ENCODE measurements at places on chromosomes 11 and 22. TPM values are rescaled to one million over a fixed set of nuclear protein-coding genes. Genes with fewer than 3 reads are reported as not detected.

OR8D1 gene
- total RNA-seq: not detected

NPAS4 gene
- not detected for total RNA-seq

CCDC89 gene
- 0.49 TPM for total RNA-seq

USH1C gene
- total RNA-seq: 0.75 TPM

LMNTD2 gene
- 2.4 TPM for total RNA-seq

KLHL35 gene
- total RNA-seq: 1.1 TPM

VPREB1 gene
- total RNA-seq: not detected

TPBGL gene
- 0.22 TPM for total RNA-seq

SHANK2 gene
- total RNA-seq: 0.98 TPM

GAL3ST1 gene
- 0.66 TPM for total RNA-seq

IFITM1 gene
- total RNA-seq: 134 TPM

All from subcutaneous adipose tissue (tissue), 4 donors.